ENCODE measurements at places on chromosomes 2 and 18.

DNA sequence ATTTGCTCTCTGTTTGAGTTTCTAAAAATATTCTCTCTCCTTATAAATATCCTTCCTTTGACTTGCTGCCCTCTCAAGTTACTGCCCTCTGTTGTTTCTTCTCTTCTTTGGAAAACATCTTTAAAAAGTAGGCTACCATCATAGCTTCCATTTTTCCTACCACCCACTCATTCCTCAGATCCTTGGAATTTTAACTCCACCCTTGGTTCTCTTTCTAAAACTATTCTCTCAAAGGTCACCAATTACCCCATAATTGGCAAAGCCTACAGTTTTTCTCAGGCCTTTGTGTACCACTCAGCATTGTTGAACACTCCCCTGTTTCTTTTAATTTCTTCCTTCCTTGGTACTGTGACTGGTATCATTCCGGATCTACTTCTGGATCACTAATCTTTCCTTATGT, 43.0 kb upstream of the ITGAV start:
- no peak for DNase-seq

GRCh38 chr18:72410399-72410798, 133.7 kb downstream of the CBLN2 start:
- DNase-seq: no peak

GRCh38 chr2:69985688-69986087, 24.3 kb upstream of the ASPRV1 start:
- no peak for DNase-seq

GRCh38 chr2:95058466-95058988, 33.0 kb downstream of the MAL start:
- DNase-seq: peak; percentile 45

GRCh38 chr2:133986881-133987795, 266.7 kb upstream of the MGAT5 start:
- no peak for DNase-seq

DNA sequence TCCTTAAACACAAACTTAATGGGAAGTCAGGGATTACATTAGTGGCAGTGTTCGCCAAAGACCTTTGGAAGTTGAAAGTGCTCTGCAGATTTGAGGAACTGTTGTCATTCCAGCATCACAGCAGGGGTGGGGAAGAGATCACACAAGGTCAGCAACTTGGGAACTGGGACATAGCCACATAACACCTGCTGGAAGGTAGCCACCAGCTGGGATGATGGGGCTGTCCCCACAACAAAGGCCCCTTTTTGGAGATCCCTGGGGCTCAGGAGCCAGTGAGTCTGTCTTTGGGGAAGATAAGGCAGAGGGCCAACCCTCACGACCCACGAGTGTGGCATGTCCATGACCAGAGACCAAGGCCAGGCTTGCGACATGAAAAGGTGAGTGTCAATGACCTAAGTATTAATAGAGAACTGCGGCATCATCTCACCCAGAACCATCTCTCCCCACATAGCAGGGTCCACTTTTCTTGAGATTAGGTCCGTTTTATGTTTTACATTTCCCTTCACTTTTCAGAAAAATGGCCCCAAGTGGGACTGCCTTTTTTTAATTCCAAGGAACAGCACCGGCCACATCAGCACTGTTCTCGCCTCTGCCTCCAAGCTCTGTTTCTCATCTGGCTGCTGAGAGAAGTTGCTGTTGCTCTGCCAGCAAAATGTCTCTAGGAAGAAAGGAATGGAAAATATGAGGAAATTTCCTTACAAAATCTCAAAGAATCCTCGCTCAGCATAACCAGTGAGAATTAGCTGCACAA, 106.9 kb downstream of the GFPT1 start:
- no peak for DNase-seq

- DNase-seq: no peak
Observed at GRCh38 chr2:69074918-69075317, 61.9 kb downstream of the ANTXR1 start.

DNA sequence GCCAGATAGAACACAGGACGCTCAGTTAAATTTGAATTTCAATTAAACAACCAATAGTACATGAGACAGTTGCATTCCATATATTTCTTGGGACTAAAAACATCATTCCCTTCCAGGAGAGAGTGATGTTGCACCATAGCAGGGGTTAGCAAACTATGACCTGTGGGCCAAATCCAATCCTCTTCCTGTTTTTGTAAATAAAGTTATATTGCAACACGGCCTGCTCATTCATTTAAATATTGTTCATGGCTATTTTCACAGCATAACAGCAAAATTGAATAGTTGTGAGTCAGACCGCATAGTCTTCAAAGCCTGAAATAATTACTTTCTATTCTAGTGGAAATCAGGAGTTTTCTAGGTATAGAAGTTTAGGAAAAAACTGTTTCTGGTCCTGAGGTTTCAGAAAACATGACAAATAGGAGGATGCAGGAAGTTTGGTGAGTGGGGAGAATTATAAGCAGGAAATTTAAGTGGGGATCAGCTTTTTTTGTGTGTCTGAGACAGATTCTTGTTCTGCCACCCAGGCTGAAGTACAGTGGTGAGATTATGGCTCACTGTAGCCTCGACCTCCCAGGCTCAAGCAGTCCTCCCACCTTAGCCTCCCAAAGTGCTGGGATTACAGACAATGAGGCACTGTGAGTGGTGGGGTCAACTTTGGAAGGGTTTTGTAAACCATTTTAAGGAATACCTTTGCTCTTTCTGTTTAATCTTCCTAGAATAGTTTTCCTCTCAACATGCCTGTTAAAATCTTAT, 131.5 kb downstream of the SOCS6 start:
- no peak for DNase-seq
